ENCODE measurements at places on chromosomes 4 and X. TPM values are rescaled to one million over a fixed set of nuclear protein-coding genes. Genes with fewer than 3 reads are reported as not detected.

GRCh38 chr4:100823066-100823992, 305.5 kb upstream of the EMCN start:
- DNase-seq: peak; percentile 38
- no peak overlapping the region for H3K4me3 ChIP-seq
- H3K4me1 ChIP-seq: peaks cover 11% of the 10 kb centered on the region
- peaks cover 2% of the 10 kb centered on the region for H3K27me3 ChIP-seq
- H3K36me3 ChIP-seq: no peaks in the 10 kb centered on the region
- peak overlapping the region; percentile 48 for H3K27ac ChIP-seq

The CTAG1B gene
- not detected for total RNA-seq

DNA sequence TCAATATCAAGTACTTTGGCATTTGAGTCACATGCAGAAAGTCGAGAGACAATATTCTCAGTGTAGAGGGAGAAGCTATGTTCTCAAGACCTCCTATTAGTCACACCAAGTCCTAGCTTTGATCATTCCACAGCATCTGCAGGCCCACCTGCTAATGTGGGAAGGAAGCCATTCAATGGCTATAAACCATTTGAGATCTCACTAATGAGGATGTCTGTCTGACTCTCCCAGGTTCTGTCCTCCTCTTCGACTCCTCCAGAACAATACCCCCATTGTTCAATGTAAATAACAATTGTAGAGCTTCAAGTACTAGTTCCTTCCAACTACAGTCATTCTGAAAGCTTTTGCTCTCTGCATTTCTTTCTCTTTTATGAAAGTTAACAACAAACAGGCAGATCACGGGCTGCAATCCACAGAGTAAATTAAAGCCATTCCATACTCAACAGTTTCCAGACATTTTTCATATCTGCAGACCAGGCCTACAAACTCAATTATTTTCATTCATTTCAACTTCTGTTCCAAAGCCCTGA, 140.2 kb upstream of the EDNRA start:
- no peak overlapping the region for H3K27ac ChIP-seq
- H3K4me3 ChIP-seq: no peak overlapping the region
- no peaks in the 10 kb centered on the region for H3K27me3 ChIP-seq
- no peaks in the 10 kb centered on the region for H3K36me3 ChIP-seq

DNA sequence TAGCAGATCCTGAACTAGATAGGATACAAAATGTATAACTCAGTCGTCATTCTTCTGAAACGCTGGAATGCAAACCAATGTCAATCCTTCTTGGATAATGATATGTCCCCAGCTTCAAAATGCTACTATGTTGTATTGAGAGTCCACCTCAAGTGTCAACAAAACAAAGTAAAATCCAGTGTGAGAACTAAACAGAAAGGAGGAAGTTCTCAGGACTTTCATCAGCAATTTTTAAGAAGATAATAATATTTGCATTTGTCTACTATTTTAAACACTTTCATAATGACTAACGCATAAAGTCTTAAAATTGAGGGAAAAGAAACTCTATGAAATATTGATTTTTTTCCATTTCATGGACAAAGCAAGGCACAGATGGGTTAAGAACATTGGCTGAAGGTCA, 36.3 kb downstream of the SOD3 start:
- H3K36me3 ChIP-seq: no peaks in the 10 kb centered on the region
- no peaks in the 10 kb centered on the region for H3K27me3 ChIP-seq
- H3K27ac ChIP-seq: no peak overlapping the region
- DNase-seq: no peak

The PPARGC1A gene
- total RNA-seq: not detected

GRCh38 chr4:71052716-71053115, 59.3 kb downstream of the DCK start:
- H3K27ac ChIP-seq: no peak overlapping the region
- H3K4me3 ChIP-seq: no peak overlapping the region
- no peaks in the 10 kb centered on the region for H3K4me1 ChIP-seq
- H3K36me3 ChIP-seq: no peaks in the 10 kb centered on the region
- no peaks in the 10 kb centered on the region for H3K27me3 ChIP-seq
- DNase-seq: no peak
